Psoas muscle (tissue), 8 donors: ENCODE measurements at places on chromosomes 7 and 10. TPM values are rescaled to one million over a fixed set of nuclear protein-coding genes. Genes with fewer than 3 reads are reported as not detected.

GRCh38 chr7:50463035-50463434 lies 12.9 kb upstream of the FIGNL1 start:
- no peak for DNase-seq

GRCh38 chr7:129568240-129568639 lies 43.3 kb upstream of the NRF1 start:
- no peak for DNase-seq

GRCh38 chr7:65279795-65280194 lies 93.9 kb upstream of the ZNF92 start:
- no peak for DNase-seq

GRCh38 chr10:73780966-73781365 lies 882 bp upstream of the CHCHD1 start:
- no peak for DNase-seq

DNA sequence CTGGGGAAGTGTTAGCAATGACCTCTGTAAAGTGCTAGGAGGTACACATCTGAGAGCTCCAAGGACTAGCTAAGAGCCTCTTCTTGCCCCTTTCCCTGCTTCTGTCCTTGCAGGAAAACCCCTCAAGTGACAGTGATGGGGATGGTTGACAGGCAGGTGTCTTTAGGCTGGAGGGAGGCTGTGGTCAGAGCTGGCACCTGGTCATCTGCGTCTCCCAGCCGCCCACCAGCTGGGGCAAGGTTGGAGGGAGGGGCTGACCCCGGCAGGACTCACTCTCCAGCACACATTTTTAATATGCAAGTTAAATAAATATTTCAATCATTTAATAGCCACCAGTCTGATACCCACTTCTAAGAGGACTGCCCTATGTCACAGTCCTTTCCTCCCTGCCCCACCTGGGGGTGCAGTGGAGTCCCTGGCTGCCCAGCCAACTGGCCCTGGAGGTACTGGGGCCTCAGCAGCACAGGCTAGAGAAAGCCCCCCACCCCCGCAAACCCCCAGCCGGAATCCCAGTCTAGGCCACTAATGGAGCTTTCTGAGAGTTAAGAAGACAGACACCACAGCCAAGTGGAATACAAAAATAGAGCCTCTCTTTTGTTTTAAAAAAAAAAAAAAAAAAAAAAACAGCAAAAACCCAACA lies 6.3 kb downstream of the FGF8 start:
- DNase-seq = no peak

Gene C1QL3
- not detected for total RNA-seq

Gene PCLO
- total RNA-seq = 0.46 TPM
